ENCODE measurements at places on chromosomes 6 and 20.

DNA sequence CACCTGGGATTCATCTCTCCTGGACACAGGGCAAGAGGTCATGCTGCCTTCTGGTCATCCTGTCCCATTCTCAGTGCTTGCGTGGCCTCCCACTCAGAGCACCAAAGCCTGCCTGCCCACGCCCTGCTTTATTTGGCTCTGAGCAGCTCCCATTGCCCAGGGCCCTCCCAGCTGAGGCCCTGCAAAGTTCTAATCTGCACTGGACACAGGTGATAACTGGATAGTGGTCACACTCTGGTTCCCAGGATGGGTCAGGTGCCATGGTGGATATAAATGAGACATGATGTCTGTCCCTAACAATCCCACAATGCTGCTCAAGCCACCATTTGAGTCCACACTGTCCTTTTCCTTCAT lies 39.5 kb downstream of the CPXM1 start:
- no peak for DNase-seq

DNA sequence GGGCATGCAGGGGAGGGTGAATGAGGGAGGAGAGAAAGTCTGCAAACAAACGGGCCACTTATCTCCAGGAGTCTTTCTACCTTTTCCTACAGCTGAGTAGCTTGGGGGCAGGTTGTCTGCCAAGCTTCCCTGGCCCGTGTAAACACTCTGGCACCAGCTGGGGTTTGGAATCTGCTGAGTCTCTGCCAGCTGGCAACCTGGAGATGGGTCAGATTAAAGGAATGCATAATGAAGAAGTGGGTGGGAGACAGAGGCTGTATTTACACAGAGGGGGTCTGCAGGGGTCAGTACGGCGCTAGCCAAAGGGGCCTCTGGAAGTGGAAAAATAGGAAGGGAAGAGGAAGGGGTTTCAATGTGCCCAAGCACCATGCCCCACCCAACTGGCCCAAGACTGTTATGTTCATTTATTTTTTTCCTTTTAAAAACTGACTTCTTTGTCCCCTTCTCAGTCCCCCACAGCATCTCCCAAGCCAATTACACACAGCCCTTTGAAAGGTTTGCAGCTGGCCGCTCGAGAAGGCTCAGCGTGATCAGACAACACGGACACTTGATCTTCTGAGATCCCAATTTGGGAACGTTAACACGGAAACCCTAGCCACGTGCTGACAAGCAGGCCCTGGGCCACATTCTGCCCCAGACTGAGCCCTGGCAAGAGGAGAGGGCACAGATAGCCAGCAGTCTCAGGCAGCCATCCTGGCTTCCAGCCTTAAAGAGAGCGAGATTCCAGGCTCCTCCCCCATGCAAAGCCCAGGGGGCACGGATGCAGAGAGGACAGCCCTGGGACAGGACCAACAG lies 25.2 kb downstream of the TRAM2 start:
- no peak for DNase-seq

- no peak for DNase-seq
Observed at GRCh38 chr6:111754423-111754822, 118.8 kb downstream of the FYN start.

DNA sequence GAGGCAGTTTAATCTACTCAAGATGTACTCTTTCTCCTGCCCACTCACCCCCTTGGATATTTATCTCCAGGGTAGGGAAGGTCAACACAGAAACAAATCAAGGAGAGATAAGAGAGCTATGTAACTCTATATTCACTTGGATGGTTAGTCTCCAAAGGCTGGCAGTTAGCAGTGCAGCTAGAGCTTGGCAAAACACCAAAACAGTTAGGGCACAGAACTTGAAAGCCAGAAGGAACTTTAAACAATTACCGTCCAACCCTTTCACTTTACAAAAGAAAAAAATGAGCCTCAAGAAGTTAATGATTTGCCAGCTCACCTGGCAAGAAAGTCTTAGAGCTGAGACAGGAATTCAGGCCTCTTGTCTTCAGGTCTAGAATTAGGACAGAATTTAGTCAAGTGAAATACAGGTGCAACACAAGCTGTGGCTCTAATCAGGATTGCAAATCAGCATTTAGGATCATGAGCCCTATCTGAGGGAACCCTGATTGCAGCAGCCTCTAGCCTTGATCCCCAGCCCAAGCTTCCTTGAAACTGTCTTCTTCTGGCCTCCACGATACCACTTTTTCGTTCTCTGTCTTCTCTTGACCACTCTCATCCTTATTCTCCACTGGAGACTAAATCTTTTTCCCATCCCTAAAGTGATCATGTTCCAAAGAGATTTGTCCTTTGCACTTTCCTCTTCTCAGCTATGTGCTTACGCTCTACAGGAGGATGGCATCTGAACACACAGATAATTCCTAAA lies 14.9 kb downstream of the NEDD9 start:
- no peak for DNase-seq

DNA sequence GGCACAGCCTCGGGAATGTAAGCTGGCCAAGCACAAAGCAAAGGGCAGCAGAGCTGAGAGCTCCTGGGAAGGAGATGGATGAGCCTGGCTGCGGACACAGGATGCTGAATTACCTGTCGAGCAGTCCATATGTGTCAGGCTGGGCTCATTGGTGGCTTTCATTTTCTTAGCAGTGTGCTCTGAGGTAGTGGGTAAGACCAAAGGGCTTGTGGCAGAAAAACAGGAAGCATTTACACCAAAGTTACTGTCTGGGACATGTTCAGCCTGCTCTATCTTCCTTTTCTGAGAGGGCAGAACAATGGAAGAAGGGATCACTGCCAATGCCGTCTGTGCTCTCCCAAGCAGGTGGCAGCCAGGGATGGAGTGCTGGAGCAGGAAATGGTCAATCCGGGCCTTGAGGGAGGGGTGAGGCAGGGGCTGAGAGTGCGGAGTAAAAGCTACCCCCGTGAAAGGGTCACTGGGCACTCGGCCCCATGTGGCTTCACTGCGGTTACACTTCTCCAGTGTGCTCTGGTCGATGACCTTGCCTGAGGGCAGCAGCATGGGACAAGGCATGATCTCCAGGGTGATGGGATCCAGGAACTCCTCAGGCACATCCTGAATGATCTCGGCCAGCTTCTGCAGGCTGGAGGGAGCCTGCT lies 36.9 kb upstream of the AVP start:
- DNase-seq = no peak

- DNase-seq = no peak
Observed at GRCh38 chr20:821731-822065, 11.8 kb upstream of the FAM110A start.

DNA sequence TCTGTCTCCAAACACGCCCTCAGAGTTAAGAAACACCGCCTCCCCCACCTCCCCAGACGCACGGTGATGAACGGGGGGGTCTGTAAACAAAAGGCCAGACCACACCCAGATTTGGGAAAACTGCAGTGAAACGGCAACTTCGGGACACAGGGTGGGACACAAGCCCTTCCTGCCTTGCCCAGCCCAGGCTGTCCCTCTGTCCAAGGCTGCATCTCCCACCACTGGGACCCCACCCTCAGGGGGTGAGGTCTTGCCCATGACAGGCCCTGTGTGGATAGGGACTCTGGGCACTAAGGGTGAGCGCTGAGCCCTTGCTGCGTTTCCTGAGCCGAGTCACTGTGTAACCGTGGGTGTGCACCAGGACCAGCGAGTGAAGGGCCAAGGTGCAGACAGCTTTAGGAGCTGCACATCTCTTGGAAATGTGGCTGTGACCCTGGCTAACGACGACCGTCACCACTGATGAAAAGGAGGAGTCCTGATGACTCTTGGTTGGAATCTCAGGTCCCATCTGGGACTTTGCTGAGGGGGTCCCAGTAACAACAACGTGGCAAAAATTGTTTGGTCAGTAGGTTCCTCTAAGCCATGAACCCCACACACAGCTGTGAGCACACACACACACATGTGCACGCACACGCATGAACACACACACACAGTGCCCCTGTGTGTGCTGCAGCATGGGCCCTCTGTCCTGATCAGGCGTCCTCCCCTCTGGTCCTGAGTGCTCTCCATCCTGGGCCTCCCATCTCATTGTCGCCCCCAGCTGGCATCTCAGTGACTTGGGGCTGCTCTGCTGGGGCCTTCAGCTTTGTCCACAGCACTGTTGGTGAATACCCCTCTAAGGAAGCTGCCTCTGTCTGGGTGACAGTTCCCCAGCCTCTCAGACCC lies 100.6 kb downstream of the RAMACL start:
- DNase-seq = no peak

DNA sequence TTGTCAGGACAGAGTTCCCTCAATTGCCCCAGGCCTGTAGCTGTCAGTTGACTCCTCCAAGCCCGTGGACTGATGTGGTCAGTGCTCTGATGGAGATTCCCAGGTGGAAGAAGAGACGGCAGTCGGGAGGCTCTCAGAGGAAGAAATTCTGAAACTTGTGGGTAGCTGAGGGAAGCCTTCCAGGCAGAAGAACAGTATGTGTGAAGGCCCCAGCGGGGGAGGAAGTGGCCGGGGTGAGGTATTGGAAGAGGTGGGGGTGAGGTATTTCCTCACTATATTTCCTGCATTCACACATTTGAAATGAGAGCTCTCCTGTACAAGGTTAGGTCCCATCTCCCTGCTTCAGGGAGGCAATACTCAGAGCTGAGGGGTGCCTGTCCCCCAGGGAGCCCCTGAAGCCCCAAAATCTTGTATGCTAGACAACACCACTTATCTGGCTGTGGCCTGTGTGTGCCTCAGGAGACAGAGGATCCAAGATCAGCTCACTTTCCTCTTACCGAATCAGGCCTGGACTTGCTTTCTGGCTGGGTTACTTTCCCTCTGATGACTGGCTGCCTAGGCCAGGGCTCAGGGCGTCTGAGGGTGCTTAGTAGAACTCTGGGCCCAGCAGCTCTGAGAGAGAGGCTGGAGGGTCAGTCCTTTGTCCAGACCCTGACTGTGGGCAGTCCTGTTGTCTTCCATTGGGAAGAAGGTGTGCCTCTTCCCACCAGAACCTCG lies 49.3 kb upstream of the MYL9 start:
- DNase-seq = no peak

- DNase-seq = peak; percentile 71
Observed at GRCh38 chr20:43513931-43514647, 6.6 kb downstream of the L3MBTL1 start.

DNA sequence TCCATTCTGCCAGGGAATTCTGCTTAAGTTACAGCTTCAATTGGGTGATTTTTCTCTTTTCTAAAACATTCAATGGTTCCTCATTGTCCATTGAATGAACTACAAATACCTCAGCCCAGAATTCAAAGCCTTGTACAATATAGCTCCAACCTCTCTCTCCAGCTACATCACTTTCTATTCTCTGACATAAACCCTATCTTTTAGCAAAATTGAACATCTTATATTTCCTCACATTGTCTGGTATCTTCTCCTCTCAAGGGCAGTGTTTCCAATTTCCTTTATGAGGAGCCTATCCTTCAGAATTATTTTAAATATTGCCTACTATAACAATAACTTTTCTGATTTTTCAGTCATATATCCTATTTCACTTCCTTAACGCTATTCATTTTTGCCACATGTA lies 203.6 kb upstream of the RNF217 start:
- DNase-seq = no peak

GRCh38 chr6:51626391-51626790 lies 461.0 kb downstream of the PKHD1 start:
- no peak for DNase-seq

GRCh38 chr6:117425431-117426153 lies at the start of gene ROS1:
ROS1 (minus strand) TSS chr6:117425942; CDS start chr6:117425656, 286 bp downstream.
- DNase-seq = no peak

DNA sequence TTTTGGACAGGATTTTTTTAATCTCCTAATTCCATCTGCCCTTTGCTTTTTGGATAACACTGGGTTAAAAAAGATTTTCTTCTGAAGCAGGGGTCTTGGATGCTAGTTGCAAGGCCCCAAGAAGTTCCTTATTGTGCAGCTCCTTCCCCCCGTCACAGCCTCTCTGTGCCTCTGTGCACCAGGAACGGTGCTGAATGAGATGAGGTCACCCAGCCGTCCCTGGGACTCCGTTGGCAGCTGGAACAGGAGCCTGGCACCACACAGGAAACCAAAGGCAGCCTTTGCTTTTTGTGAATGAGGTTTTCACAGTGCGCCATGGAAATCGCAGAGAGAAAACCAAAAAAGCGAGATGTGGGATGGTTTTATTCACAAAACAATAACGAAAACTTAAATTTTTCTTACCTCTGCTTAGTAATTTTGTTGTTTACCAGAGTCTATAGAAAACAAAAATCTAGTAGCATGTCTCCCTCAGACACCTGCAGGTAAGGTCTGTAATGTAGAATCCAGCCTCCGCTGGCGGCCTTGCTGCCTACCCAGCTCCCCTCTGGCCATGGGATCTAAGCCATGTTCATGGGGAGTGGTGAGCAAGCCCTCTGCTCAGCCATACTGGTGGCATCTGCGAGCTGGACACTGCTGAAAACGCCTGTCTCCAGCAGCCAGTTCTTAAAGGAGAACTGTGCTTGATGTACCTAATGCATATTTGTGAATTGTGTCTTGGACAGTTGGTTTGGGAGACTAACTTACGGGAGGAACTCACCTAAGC lies 40.4 kb upstream of the SYNJ2 start:
- no peak for DNase-seq

- no peak for DNase-seq
Observed at GRCh38 chr20:47800623-47801022, 15.3 kb upstream of the SULF2 start.

DNA sequence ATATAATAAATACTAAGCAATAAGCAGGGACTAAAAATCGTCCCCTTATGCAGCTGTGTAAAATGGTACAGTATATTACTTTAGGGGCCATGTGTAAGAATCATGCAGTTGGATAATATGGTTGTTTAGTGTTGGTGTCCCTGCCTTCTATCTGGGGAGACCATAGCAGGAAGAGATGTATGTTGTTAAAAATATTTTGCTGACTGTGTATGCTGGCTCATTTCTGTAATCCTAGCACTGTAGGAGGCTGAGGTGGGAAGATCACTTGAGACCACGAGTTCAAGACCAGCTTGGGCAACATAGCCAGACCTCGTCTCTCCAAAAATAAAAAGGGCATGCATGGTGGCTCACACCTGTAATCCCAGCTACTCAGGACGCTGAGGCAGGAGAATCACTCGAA lies 5.6 kb downstream of the PANK2 start:
- DNase-seq = no peak

Data from stimulated activated CD4-positive, alpha-beta T cell treated with anti-CD3 and anti-CD28 coated beads, Interleukin-1b, Interleukin-23, amount 100 ng/mL, for 1 hour (primary cell).